ENCODE measurements at places on chromosomes 2 and 18. TPM values are rescaled to one million over a fixed set of nuclear protein-coding genes. Genes with fewer than 3 reads are reported as not detected.
A peak's percentile ranks its signal among the peaks of the same experiment; 100 is the strongest.

GRCh38 chr2:107412209-107412904 is 414.3 kb upstream of the RGPD4 start:
- peak; percentile 73 for DNase-seq

- DNase-seq: no peak
Observed at GRCh38 chr2:102114851-102115497, 27.6 kb upstream of the IL1R1 start.

DNA sequence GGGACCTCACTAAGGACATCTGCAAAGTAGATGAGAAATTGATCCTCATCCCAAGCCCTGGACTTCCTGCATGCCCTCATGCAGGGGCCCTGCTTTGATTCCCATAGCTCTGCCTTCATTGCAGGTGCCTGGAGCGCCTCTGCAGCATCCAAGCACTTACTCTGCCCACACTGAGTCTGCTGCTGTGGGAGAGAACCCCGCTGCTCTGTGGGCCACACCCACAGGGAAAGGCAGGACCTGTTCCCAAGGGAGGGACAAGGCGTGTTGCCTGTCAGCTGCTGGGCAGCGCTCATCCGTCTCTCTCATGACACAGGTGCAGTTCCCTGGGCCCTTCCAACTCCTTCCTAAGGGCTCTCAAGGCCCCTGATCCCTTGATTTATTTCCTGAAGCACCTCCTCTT is 266.8 kb upstream of the SMIM21 start:
- no peak for DNase-seq

GRCh38 chr2:173218326-173219056 is 136.2 kb upstream of the CDCA7 start:
- no peak for DNase-seq

DNA sequence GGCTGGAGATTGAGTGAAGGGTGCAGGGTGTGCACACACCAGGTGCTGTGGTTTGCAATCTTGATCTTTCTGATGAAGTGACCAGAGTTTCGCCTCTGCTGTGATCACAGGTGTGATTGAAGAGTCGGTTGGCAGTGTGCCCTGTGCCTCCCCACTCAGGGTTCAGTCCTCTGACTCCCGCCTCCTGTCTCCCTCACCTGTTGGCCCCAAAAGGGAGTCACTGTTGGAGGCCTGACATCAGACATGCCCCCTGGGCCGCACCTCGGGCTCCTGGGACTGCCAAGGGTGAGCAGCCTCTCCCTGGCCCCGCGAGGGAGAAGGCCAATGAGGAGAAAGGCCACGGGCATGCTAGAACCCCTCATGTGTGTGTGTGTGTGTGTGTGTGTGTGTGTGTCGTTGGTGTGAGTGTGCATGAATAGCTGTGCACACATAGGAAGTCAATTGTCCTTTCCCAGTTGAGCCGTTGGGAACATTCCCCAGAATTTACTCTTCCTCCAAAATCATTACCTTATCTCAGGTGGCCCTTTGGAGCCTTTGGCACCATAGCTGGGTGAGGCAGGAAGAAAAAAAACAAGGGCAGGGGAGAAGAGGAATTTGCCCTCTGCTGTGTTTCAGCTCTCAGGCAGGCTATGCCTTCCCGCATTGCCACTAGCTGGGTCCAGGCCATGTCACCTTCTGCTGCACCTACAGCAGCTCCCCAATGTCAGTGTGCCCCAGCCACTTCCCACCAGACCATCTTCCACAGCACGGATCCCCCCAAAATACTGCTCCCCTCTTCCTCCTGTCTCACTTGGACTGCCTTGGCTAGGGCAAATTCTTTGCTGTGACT is 78.1 kb upstream of the LAPTM4A start:
- DNase-seq: no peak

GRCh38 chr2:133485868-133486267 is 82.4 kb downstream of the NCKAP5 start:
- no peak for DNase-seq

GRCh38 chr18:75109819-75110218 is 99.1 kb downstream of the PTGR3 start:
- DNase-seq: no peak

DNA sequence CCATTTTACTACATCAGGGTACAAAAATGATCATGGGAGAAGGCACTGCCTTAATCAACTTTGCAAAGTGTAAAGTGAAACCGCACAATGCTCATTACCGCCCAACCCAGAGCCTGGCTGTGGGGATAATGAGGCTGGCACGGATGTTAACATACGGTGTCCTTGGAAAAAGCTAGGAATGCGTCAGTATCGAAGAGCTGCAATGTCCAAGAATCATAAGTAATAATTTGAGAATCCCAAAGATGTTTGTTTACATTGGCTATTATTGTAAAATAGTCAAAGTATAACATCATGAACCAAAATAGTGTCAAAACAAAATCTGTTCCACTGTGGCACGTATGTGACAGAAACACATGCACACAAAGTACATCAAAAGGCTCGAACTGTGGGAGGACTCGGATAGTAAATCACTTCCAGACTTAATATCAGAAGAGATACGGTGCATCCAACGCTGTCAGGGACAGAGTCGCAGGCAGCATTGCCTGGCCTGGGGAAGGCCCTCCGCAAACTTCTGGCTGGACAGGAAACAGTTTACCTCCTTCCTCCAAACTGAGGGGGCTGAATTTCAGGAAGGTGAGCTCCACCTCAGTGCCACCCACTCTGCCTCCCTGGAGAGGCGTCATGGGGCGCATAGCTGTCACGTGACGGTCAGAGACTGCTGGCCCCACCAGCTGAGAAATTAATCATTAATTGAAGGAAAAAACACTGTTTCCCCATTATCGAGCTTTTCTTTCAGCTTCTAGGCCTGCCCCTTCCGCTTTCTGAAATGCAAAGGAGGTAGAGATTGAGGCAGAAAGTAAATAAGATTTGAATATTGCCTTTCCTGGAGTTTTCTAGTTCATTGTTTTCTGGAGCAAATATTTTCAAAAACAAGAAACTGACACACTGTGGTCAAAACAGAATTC is 1.8 kb upstream of the ID2 start:
- peak; percentile 92 for DNase-seq

GRCh38 chr2:57893786-57894185 is 152.8 kb upstream of the VRK2 start:
- no peak for DNase-seq

DNA sequence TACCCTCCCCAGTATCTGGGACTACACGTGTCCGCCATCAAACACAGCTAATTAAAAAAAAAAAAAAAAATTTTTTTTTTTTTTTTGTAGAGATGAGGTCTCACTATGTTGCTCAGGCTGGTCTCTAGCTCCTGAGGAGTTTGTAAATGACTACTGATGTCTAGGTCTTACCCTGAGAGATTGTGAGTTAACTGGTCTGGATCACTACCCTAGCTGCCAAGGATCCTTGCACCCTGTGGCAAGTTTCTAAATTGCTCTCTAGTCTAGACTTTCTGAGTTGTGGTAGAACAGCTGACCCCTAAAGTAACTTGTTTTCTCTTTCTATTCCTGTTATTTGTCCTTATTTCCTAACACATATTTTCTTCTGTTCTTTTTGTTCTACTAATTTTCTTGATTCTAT is 44.5 kb downstream of the ABHD3 start:
- no peak for DNase-seq

GRCh38 chr2:60560734-60561644 is 7.5 kb upstream of the BCL11A start:
- no peak for DNase-seq

- DNase-seq: peak; percentile 80
Observed at GRCh38 chr2:239735131-239735828, 289.9 kb downstream of the NDUFA10 start.

DNA sequence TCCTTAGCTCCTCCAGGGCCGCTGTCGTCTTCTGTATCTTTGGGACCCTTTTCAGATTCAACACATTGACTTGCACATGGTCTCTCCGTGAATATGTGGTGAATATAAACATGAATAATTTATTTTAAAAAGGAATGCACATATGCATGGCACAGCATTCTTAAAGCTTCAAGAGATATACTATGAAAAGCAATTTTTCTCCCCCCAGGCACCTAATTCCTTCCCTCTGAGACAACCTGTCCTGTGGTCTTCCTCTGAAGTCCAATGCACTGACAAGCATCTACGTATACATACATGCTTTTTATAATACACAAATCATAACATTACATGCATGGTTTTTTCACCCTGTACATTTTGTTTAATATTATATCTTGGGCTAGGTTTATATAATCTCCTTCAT is 285.1 kb downstream of the MYT1L start:
- no peak for DNase-seq

DNA sequence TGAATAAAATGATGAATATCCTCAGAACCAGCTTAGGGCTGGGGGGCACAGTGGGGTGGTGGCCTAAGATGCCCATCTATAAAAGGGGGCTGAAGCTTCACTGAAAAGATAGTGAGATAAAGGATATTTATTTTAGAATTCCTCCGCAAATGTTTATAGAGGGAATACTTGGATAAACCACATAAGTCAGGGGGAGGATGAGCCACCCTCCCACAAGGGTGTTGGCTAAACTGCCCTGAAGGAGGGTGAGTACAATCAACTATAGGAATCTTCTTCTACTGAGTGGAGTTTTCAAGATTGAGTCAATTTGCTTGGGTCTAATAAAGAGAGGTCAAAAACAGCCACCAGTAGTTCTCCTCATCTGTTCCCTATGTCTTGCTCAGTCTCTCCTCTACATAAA is 114.5 kb upstream of the TANK start:
- DNase-seq: no peak

DNA sequence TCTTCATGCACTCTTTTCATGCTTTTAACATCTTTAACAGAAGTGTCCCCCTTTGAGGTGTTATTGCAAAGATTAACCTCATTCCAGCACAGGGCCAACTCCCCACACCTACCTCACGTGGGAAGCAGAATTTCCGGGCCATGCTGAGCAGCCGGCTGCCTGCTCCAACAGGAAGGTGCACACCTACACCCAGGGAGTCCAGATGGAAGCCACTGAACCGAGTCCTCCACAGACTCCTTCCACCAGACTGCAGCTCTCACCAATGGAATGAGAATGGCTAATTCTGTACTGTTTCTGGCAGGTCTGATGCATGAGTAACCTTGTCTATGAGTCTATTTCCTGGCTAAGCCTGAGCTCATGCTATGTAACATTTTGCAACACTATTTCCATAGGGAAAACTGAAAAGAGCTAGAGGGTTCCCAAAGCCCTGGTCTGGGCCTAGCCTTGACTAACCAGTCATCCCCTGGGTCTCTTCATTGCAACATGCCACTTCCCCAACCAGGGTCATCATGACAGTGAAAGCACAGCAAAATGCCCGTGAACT is 11.0 kb downstream of the ERFE start:
- peak; percentile 99 for DNase-seq

- DNase-seq: no peak
Observed at GRCh38 chr18:2932247-2933181, 80.4 kb downstream of the LPIN2 start.

DNA sequence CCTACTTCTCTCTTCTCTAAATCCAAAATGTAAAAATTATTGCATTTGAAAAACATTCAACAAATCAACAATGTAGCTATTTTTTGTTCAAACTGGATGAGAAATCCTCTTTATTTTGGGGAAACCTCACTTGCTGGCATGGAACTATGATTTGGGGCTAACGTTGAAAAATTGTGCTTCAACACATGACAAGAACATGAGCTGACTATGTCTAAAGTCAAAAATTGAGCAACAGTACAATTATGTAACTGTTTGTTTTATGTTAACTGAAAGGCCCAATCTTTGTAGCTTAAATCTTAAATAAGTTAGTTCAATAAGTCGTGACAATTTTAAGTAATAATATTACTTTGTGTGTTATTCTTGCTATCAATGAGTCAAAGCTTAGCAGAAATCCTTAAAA is 67.3 kb downstream of the TMEFF2 start:
- no peak for DNase-seq

GRCh38 chr2:61423714-61424113 is 47.2 kb downstream of the USP34 start:
- no peak for DNase-seq

GRCh38 chr18:57210107-57210715 is 63.3 kb downstream of the BOD1L2 start:
- DNase-seq: peak; percentile 80

DNA sequence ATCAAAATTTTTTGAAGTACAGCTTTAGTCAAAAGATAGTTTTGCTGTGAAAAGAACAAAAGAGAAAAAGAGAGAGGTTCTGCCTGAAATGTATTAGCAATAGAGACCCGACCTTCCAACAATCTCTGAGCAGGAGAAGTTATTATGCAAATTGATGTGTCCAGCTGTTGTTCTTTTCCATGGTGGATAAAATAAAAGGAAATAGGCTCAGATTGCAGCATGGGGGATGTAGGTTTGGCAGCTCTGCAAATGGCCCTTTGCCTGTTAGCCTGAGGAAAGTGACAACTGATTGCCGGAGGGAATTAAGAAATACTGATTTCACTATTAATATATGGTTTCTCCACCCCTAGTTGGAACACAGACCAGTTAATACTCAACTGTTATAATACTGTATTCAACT is 1283.2 kb upstream of the NXPH2 start:
- DNase-seq: no peak

DNA sequence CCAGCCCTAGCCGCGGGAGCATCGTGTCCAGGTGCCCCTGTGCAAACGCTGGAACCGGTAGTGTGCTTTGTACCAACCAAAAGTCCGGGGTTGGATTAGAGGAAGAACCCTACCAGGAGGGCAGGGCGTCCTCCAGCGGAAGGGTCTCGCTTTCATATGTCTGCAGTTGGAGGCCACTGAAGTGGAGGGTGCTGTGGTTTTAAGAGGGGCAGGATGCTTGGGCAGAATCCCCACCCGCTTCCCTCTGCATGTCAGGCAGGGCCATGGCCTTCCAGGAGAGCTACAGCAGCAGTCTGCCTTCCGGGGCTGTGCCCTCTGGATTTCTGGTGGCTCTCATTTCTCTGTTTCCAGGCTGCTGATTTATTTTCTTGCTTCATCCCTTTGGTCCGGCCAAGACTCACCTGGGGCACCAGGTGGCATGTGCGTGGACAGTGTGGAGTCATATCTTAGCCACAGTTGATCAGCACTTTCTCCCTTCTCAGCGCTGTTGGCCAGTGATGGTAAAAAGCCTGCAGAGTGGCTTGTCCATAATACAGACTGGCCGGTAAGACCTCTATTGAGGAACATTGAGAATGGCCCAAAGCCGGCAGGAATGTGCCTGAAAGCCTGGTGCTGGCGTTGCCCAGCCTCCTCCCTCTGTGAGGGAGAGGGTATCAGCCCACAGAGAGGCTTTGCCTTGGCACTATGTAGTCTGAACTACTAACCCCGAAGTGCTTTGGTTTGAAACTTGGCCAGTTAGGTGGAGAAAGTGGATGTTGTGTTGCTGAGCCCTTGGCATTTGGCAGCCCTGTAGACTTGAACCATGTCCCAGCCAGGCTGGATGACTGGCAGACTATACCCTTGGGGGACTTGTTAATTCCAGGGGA is 1.8 kb downstream of the AGAP1 start:
- DNase-seq: no peak

- DNase-seq: no peak
Observed at GRCh38 chr2:206824993-206825392, 59.6 kb downstream of the FASTKD2 start.

Gene CCL20
- total RNA-seq: 1.2 TPM

Gene EML6
- total RNA-seq: 1.1 TPM

Gene SULT1C2
- 1.2 TPM for total RNA-seq

Gene PTPRN
- 1.2 TPM for total RNA-seq

Gene CXCR1
- total RNA-seq: not detected

Gene CNTNAP5
- not detected for total RNA-seq

Gene CSRNP3
- 2.7 TPM for total RNA-seq

Gene HNMT
- 100 TPM for total RNA-seq

Gene FAM228A
- total RNA-seq: 1.4 TPM

Gene NTSR2
- total RNA-seq: not detected

Gene TEKT4
- total RNA-seq: not detected

Gene VWA3B
- 0.59 TPM for total RNA-seq
